ENCODE measurements at places on chromosomes 13 and 19. TPM values are rescaled to one million over a fixed set of nuclear protein-coding genes. Genes with fewer than 3 reads are reported as not detected.

The TIMM13 gene
- 74.6 TPM for total RNA-seq

The ZNF429 gene
- 4.3 TPM for total RNA-seq

The ATP8A2 gene
- total RNA-seq: 1.7 TPM

The VMAC gene
- 10.7 TPM for total RNA-seq

The BICRA gene
- total RNA-seq: 18.1 TPM

The DAZAP1 gene
- total RNA-seq: 211 TPM

The OR7C1 gene
- total RNA-seq: not detected

The ERF gene
- 51.2 TPM for total RNA-seq

The PTH2 gene
- not detected for total RNA-seq

The PLK5 gene
- not detected for total RNA-seq

The STXBP2 gene
- total RNA-seq: 152 TPM

The RHPN2 gene
- total RNA-seq: 0.66 TPM

The TPTE2 gene
- total RNA-seq: 0.12 TPM

The HRC gene
- not detected for total RNA-seq

The RGL3 gene
- not detected for total RNA-seq

The ZNF723 gene
- total RNA-seq: not detected

The ZNF439 gene
- 7.4 TPM for total RNA-seq
